ENCODE measurements at places on chromosomes 4 and X. TPM values are rescaled to one million over a fixed set of nuclear protein-coding genes. Genes with fewer than 3 reads are reported as not detected.

The ZNF711 gene
- total RNA-seq: 1.4 TPM

The MOSPD2 gene
- 28.1 TPM for total RNA-seq

The MAGEE1 gene
- total RNA-seq: 3.3 TPM

The SCML2 gene
- total RNA-seq: 0.58 TPM

The THOC2 gene
- total RNA-seq: 40.0 TPM

The PAGE5 gene
- not detected for total RNA-seq

The PPP1R3F gene
- 5.7 TPM for total RNA-seq

The TNMD gene
- not detected for total RNA-seq

The PNCK gene
- not detected for total RNA-seq

The SLC6A14 gene
- not detected for total RNA-seq

The TACR3 gene
- not detected for total RNA-seq

The CITED1 gene
- total RNA-seq: not detected

The FGFRL1 gene
- total RNA-seq: 22.3 TPM

The EDNRA gene
- 26.1 TPM for total RNA-seq

The CXCL8 gene
- 322 TPM for total RNA-seq

The NOX1 gene
- not detected for total RNA-seq

The F8A3 gene
- 9.0 TPM for total RNA-seq

The F8 gene
- 1.8 TPM for total RNA-seq

The G6PD gene
- total RNA-seq: 81.1 TPM

The ENPEP gene
- 0.99 TPM for total RNA-seq

The SYN1 gene
- 0.88 TPM for total RNA-seq

The AR gene
- total RNA-seq: 3.5 TPM

The SLC6A8 gene
- total RNA-seq: 17.3 TPM

The SSX2B gene
- total RNA-seq: not detected

The EBP gene
- total RNA-seq: 48.0 TPM

The STS gene
- 8.9 TPM for total RNA-seq

The LETM1 gene
- total RNA-seq: 57.5 TPM

The FOXR2 gene
- total RNA-seq: not detected

The HSFX2 gene
- 0.35 TPM for total RNA-seq

The NMU gene
- 1.7 TPM for total RNA-seq

The AKAP4 gene
- not detected for total RNA-seq

The RPGR gene
- total RNA-seq: 9.9 TPM

The HSFX4 gene
- not detected for total RNA-seq

The KLB gene
- total RNA-seq: not detected

The LRRC66 gene
- total RNA-seq: 0.10 TPM

The RPL10 gene
- 5,051 TPM for total RNA-seq

The RS1 gene
- not detected for total RNA-seq

The PAGE2 gene
- not detected for total RNA-seq

The GCNA gene
- total RNA-seq: 2.5 TPM

The CDKN2AIP gene
- total RNA-seq: 11.7 TPM

The FAM47A gene
- total RNA-seq: not detected

The NWD2 gene
- total RNA-seq: not detected

The GPR82 gene
- total RNA-seq: not detected

The COX7B2 gene
- not detected for total RNA-seq

The TMSB15C gene
- 3.5 TPM for total RNA-seq

The MMAA gene
- total RNA-seq: 3.7 TPM

The PLXNA3 gene
- total RNA-seq: 25.4 TPM

The CT45A3 gene
- total RNA-seq: not detected

The MMRN1 gene
- 28.7 TPM for total RNA-seq

The EXOC1L gene
- total RNA-seq: not detected

The AADAT gene
- 2.2 TPM for total RNA-seq

The ITGB1BP2 gene
- total RNA-seq: 2.1 TPM

The GAB1 gene
- total RNA-seq: 8.1 TPM

The GYPE gene
- total RNA-seq: 0.29 TPM

The CT45A5 gene
- not detected for total RNA-seq

The UGT2B10 gene
- total RNA-seq: not detected

The EMCN gene
- total RNA-seq: 43.6 TPM

The GPRASP1 gene
- total RNA-seq: 0.58 TPM

All from glomerular endothelial cell (primary cell).